ENCODE measurements at places on chromosomes 1 and 21. TPM values are rescaled to one million over a fixed set of nuclear protein-coding genes. Genes with fewer than 3 reads are reported as not detected.

Gene TNFRSF9
- total RNA-seq, result under 0.01 TPM

Gene CD84
- 5.8 TPM for total RNA-seq

Gene ADAMTSL4
- 5.6 TPM for total RNA-seq

Gene CATSPERE
- total RNA-seq, result 0.79 TPM

Gene CLDN17
- not detected for total RNA-seq

Gene TMEM81
- 2.8 TPM for total RNA-seq
